T-cell (primary cell): ENCODE measurements at places on chromosomes 6 and 20. TPM values are rescaled to one million over a fixed set of nuclear protein-coding genes. Genes with fewer than 3 reads are reported as not detected.
A peak's percentile ranks its signal among the peaks of the same experiment; 100 is the strongest.

Gene EPB41L2
- 13.2 TPM for total RNA-seq

Gene SLC22A2
- not detected for total RNA-seq

Gene RAET1G
- total RNA-seq, result not detected

Gene LY6G6F
- not detected for total RNA-seq

Gene RWDD2A
- total RNA-seq, result 2.2 TPM

Gene MPC1
- total RNA-seq, result 31.2 TPM

Gene OR2B2
- total RNA-seq, result not detected

GRCh38 chr6:156988276-156989158, 211.3 kb downstream of the ARID1B start:
- H3K4me1 ChIP-seq, result peaks cover 13% of the 10 kb centered on the region
- no peaks in the 10 kb centered on the region for H3K36me3 ChIP-seq
- H3K4me3 ChIP-seq, result no peak overlapping the region
- no peaks in the 10 kb centered on the region for H3K27me3 ChIP-seq
- H3K27ac ChIP-seq, result no peak overlapping the region

- H3K27ac ChIP-seq, result no peak overlapping the region
- peaks cover 2% of the 10 kb centered on the region for H3K27me3 ChIP-seq
- DNase-seq, result no peak
- no peaks in the 10 kb centered on the region for H3K36me3 ChIP-seq
- no peaks in the 10 kb centered on the region for H3K4me1 ChIP-seq
Measured at GRCh38 chr6:111230351-111231089, 143.2 kb downstream of the SLC16A10 start.

DNA sequence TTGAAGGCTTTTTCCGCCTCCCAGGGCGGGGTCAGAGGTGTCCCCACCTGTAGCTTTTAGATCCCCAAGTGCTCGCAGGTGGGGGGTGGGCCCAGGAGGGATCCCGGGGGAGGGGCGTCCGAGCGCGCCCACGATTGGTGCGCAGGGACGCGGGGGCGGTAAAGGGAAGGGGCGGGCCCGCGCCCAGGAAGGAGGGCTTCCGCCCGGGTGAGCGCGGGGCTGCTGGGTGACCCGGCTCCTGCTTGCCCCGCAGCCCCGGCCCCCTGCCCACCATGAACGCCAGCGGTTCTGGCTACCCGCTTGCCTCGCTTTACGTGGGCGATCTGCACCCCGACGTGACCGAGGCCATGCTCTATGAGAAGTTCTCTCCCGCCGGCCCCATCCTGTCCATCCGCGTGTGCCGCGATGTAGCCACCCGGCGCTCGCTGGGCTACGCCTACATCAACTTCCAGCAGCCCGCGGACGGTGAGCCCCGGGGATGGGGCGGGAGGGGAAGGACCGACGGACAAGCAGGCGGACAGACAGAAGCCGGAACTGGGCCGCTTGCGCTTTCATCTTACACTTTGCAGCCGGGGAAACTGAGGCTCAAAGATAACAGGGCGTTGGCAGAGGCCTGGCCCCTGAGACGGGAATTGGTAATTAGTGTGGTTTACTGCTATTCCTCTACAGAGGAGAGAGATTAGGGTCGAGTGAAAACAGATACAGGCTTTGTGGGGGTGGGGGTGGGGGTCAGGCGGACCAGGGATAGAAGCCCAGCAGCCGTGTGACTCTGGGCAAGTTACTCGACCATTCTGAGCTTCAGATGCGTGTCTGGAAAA, at the start of gene PABPC1L:
PABPC1L (plus strand) TSS at position 189 of the 818 bp plus-strand sequence; CDS start at position 273, 84 bp downstream.
- peak; percentile 71 for DNase-seq
- H3K4me3 ChIP-seq, result peak within 1 kb of the TSS; percentile 81
- no peaks in the 10 kb centered on the region for H3K27me3 ChIP-seq

GRCh38 chr6:17965397-17965796, 22.0 kb downstream of the KIF13A start:
- no peak overlapping the region for H3K27ac ChIP-seq
- no peaks in the 10 kb centered on the region for H3K4me1 ChIP-seq
- no peak overlapping the region for H3K4me3 ChIP-seq
- no peaks in the 10 kb centered on the region for H3K36me3 ChIP-seq
- DNase-seq, result no peak

DNA sequence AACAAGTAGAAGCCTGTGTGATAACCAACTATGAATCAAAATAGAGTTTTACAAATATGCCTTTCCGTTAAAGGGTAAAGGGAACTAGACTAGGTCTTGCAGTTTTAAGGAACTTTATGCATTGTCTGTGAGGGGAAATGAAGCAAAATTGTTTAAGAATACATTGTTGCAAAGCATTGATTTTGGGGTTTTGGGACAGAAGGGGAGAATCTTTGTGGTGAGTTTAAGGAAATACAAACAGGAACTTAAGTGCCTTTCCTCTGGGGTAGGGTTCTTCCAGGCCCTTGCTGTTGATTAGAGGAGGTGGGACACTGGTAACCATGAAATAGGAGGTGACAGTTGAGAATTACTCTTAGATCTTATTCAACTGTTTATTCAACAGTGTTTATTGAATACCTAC, 4.7 kb downstream of the MAPK14 start:
- H3K27ac ChIP-seq, result no peak overlapping the region
- no peaks in the 10 kb centered on the region for H3K36me3 ChIP-seq
- DNase-seq, result no peak
- H3K27me3 ChIP-seq, result no peaks in the 10 kb centered on the region

DNA sequence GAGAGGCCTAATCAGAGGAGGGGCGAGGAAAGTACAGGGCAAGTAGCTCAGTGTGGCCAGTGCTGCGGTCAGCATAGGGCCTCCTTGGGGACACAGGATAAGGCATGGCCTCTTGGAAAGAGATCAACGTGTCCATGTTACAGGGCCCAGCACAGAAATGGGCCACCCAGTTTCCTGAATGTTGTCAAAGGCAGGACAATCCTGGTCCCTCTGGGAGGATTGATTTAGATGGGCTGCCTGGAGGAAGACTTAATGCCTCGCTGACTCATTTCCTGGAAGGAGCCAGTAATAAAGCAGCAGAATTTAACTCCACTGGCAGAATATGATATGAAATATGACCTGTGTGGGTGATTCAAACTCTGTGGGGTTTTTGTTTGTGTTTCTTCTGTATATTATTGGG, 16.6 kb downstream of the DDO start:
- H3K27ac ChIP-seq, result no peak overlapping the region
- no peaks in the 10 kb centered on the region for H3K36me3 ChIP-seq
- peaks cover 6% of the 10 kb centered on the region for H3K27me3 ChIP-seq
- no peak for DNase-seq
- H3K4me3 ChIP-seq, result no peak overlapping the region

DNA sequence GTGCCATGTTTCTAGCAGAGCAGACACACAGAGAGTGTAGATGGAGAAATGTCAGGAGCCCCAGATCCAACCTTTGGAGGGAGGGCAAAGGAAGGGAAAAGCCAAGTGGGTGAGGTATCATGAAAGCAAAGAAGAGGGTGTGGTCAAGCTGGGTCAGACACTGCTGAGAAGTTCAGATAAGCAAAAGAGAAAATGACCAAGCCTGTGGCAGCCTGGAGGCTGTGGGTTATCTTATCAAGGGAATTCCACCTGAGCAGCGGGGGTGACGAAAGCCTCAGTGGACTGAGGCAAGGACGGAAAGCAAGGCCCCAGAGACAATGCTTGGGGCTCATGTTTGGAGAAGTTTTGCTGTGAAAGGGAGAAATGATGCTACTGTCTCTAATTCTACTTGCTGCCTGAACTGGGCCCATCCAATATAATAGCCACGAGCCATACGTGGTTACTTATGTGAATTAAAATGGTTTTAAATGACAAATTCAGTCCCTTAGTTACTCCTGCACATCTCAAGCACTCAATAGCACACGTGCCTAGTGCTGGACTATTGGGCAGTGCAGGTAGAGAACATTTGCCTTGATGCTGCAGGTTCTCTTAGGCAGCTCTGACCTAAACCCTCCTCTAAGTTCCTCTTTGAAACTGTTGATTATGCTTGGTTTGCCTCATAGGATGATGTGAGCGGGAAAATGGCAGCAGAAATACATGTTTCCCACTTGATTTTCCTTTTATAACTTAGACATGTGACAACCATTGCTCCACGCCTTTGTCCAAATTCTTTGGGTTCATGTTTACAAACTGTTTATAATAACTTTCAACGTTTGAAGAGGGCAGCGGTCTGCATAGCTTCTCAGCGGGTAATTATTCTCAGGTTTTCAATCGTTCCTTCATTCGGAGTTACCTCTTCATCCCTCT, 63.7 kb downstream of the SLC22A23 start:
- no peak for DNase-seq
- H3K4me3 ChIP-seq, result no peak overlapping the region
- H3K27ac ChIP-seq, result no peak overlapping the region
- no peaks in the 10 kb centered on the region for H3K27me3 ChIP-seq

DNA sequence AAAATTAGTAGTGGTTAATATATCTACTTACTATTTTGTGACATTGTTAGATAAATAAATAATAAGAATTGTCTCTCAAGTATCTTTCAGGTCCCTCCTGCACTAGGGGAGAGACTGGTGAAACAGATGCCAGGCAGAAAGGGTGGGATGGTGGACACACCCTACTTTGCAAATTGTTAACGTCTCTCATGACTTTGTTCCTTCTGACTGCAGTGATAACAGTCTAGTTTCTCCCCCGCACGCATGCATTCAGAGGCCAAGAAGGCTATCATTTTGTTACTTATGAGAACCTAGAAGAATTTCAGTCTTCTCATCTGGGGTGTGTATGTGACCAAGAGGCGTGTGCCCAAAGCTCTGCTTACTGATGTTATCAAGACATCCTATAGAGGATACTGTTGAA, 152.3 kb downstream of the EDN1 start:
- no peak overlapping the region for H3K4me3 ChIP-seq
- no peaks in the 10 kb centered on the region for H3K27me3 ChIP-seq
- H3K27ac ChIP-seq, result no peak overlapping the region
- no peak for DNase-seq
- H3K4me1 ChIP-seq, result no peaks in the 10 kb centered on the region
- H3K36me3 ChIP-seq, result no peaks in the 10 kb centered on the region

DNA sequence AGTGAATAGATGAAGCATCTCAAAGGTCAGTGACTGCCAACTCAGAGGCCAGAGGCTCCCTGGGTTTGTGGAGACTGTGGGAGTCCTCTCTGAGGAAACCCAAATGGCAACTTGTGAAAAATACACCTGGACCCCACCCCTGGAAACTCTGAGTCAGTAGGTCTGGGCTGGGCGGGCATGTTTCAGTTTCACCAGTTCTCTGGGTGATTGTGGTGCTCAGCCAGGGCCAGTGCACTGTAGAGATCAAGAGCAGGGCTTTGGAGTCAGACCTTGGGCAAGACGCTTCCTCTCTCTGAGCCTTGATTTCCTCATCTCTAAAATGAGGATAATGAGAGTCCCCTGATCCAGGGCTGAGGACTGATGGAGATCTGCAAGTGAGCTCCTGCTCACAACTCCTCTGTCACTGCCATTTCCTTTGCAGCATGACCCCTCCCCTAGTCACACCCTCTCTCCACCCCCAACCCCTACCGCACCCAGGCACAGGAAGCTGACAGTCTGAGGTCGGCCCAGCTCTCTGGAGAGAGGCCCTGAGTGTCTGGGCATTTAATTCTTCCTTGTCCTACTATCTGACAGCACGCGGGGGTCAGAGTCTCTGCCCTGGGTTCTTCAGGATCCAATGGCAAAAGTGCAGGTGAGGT, 5.1 kb downstream of the DEF6 start:
- DNase-seq, result peak; percentile 85
- H3K4me3 ChIP-seq, result peak overlapping the region; percentile 61
- H3K27ac ChIP-seq, result peak overlapping the region; percentile 93
- no peaks in the 10 kb centered on the region for H3K27me3 ChIP-seq
- peaks cover 51% of the 10 kb centered on the region for H3K4me1 ChIP-seq
- peaks cover 29% of the 10 kb centered on the region for H3K36me3 ChIP-seq

GRCh38 chr20:46322641-46323040, 14.3 kb upstream of the CDH22 start:
- no peak for DNase-seq
- no peak overlapping the region for H3K4me3 ChIP-seq
- H3K27me3 ChIP-seq, result no peaks in the 10 kb centered on the region
- no peaks in the 10 kb centered on the region for H3K4me1 ChIP-seq

DNA sequence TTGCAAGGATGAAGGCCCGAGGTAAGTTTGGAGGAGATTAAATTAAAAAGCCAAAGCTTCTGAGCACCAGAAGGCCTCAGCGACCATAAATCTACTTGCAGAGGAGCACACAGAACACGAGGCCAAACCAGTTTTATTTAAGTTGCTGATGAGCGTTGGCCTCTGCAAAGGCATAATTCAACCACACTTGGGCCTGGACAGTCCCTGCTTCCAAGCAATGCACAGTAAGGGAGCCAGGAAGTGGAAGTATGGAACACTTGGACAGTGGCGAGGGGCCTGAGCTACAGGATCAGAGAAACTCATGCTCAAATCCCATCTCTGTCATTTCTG, 92.8 kb downstream of the PTPRT start:
- no peaks in the 10 kb centered on the region for H3K27me3 ChIP-seq
- no peak overlapping the region for H3K27ac ChIP-seq
- H3K4me3 ChIP-seq, result no peak overlapping the region
- DNase-seq, result no peak

DNA sequence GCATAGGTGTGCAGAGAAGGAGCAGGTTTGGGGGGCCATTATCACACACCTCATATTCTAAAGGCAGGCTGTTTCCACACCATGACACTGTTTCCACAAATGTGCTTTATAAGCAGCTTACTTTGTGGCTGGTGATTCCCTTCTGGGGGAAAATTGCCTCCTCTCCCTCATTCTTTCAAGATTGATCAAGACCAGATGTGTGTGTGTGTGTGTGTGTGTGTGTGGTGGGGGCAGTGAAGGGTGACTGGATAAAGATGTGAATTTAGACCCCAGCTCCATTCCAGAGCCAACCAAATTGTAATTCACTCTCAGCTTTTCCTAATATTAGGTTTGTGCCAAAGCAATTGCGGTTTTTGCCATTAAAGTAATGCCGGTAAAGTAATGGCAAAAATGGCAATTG, 45.6 kb downstream of the EDN3 start:
- no peaks in the 10 kb centered on the region for H3K36me3 ChIP-seq
- DNase-seq, result no peak
- H3K4me1 ChIP-seq, result no peaks in the 10 kb centered on the region
- no peaks in the 10 kb centered on the region for H3K27me3 ChIP-seq

- H3K36me3 ChIP-seq, result no peaks in the 10 kb centered on the region
- no peak for DNase-seq
- H3K4me3 ChIP-seq, result no peak overlapping the region
- peaks cover 2% of the 10 kb centered on the region for H3K4me1 ChIP-seq
Measured at GRCh38 chr20:4153661-4154238, 138.4 kb upstream of the RNF24 start.

DNA sequence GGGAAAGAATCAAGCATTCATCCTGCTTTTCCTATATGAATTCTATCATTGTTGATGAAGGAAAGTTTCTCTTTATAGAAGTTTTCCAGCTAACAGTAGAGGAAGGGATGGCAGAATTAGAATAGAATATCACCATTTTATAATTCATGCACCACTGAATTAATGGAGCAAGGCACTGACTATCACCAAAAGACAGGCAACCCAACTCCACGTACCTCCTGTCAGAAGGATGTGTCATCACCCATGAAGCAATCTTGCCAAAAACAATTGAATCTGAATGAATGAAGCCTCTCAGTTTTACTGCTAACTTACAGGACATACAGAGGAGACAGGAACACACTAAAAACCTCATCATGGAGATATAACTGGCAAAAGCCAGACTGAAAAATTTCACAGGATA, 122.4 kb downstream of the NFATC2 start:
- no peaks in the 10 kb centered on the region for H3K27me3 ChIP-seq
- H3K4me3 ChIP-seq, result no peak overlapping the region
- DNase-seq, result no peak
- peak overlapping the region; percentile 6 for H3K27ac ChIP-seq
